ENCODE measurements at places on chromosomes 1 and 21.

- no peak for DNase-seq
Measured at GRCh38 chr1:180793451-180793850, 119.2 kb upstream of the KIAA1614 start.

DNA sequence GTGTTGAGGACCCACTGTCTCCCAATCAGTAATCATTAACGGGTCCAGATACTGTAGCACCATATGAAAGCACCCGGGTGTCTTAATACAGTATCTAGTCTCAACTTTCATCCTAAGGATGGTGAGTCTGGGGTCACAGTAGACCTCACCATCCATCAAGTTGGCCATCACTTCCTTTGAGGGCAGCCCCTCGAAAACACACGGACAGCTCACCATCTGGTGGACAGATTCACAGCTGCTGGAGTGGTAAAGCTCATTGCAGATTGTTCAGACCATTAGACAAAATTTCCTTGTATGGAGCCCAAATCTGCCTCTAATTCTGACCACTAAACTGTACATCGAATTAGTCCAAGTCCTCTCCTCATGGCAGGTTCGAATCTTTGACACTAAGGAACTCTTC is 123.1 kb downstream of the PGBD5 start:
- DNase-seq: no peak

DNA sequence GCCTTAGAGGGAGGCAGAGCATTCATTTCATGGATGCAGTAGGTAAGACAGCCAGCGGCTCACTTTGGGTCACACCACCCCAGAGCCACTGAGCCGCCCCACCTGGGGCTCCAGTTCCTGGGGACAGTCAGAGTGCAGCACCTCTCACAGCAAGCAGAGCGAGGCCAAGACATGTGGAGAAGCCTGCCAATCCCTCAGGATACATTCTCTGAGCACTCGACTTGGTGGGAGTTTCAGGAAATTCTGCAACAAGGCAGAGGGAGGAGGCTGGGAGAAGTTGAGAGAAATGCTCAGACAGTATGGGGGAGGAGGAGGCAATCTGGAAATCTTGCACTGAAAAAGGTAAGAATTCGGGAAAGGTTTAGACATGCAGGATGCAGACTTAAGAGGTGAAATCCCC is 60.8 kb upstream of the WLS start:
- no peak for DNase-seq

- DNase-seq: peak; percentile 33
Measured at GRCh38 chr1:78095593-78095992, 49.8 kb downstream of the GIPC2 start.

DNA sequence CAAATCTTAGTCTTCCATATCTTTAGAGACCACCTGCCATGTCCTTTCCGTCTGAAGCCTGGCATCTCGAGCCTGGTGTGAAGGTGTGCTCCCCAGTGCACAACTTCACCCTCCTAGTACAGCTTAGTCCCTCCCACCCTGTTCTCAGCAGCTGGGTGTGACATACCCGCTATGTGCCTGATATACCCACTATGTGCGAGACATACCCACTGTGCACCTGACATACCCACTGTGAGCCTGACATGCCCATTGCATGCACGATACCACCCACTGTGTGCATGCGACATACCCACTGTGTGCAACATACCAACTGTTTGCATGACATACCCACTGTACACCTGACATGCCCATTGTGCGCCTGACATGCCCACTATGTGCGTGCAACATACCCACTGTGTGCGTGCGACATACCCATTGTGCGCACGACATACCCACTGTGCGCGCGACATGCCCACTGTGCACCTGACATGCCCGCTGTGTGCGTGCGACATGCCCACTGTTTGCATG is 3.0 kb upstream of the RRP1 start:
- no peak for DNase-seq
